ENCODE measurements at places on chromosomes 2 and 18.

DNA sequence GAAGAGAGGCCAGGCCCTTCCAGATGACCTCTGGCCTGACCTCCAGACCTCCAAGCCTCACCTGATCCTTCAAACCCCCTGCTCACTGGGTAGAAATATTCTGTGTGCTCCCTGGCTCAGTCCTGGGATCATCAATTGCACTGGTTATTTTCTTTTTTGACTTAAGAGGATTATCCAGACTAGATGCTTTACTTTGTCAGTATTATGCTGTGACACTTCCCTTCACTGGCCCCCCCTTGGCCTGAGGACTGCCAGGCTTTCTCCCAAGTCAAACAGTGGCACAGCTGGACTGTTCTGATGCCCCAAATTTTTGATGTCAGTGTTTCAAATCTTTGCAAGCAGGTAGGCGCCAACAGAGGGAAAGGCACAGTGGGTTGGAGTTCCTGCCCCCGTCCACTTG lies 156.3 kb upstream of the SKOR2 start:
- DNase-seq, result no peak

- DNase-seq, result no peak
Measured at GRCh38 chr2:176123411-176124109, 1.0 kb downstream of the HOXD9 start.

DNA sequence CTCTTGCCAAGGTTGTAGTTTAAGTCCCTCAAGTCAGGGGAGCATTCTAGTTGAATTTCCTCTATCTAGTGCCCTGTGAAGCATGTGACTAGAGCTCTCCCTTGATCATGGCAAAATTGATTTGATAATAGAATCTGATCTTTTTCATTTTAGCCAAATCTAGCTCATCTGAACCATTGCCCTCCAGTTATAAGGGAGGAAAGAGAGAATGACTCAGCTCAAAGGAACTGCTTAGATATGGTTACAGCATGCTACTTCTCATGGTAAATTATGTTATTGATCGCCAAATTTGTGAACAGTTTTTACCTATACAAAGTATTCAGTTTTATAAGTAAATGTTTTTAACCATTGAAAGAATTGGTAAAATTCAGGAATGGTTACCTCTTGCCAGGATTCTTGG lies 100.8 kb downstream of the GPR39 start:
- DNase-seq, result no peak

GRCh38 chr2:81495556-81495955 lies 1191.0 kb upstream of the LRRTM1 start:
- DNase-seq, result no peak

GRCh38 chr2:144596073-144596871 lies 76.4 kb upstream of the ZEB2 start:
- peak; percentile 71 for DNase-seq

DNA sequence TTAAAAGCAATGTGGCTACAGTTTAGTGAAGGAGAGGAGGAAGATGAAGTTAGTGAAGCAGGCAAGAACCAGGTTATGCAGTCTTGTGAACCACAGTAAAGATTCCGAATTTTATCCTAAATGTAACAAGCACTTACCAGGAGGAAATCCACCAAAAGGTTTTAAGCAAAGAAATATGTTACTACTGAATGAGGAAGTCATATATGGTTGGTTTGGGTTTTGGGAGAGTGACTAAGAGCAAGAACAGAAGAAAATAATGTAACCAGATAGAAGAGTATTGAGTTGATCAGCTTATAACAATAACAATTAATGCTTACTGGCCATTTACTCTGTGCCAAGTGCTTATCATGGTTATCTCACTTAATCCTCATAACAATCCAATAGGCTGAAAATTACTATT lies 1.9 kb downstream of the USP37 start:
- peak; percentile 33 for DNase-seq

Measured in NB4 (cell line).